ENCODE measurements at places on chromosomes 16 and 17.

- DNase-seq = no peak
Measured at GRCh38 chr17:33981711-33982601, 273.1 kb upstream of the CCL2 start.

DNA sequence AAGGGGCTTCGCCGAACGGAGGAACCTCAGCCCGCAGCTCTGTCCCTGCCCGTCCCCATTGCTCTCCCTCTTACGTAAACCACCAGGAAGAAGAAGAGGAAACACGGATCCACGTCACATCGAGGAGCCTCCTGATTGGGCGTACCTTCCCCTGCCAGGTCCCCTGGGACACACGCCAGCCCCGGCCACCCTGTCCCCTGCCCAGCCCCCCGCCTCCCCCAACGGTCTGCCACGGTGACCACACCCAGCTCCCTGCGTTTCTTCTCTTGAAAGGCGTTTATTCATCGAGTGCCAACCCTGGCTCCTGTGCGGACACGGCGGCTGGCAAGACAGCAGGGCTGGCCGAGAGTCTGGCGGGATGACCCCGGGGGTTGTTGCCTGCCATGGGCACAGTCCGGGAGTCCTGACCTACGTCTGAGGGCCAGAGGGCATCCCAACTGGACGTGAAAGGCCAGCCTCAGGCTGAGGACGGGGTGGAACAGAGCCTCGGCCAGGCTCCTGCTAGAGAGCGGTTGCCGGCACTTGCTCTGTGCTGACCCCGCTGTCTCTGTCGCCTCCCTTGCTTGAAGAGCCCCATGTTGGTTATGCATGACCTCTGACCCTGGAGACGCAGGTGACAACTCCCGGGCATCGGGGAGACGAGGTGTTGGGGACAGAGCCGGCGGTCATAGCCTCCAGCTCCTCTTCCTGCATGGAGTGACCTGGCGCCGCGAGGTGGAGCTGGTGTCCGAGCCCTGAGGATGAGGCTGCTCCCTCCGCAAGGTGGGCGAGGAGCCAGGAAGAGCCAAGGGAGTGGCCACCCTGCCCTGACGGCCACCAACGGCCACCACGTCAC lies 40.5 kb upstream of the ACSF3 start:
- peak; percentile 61 for DNase-seq

DNA sequence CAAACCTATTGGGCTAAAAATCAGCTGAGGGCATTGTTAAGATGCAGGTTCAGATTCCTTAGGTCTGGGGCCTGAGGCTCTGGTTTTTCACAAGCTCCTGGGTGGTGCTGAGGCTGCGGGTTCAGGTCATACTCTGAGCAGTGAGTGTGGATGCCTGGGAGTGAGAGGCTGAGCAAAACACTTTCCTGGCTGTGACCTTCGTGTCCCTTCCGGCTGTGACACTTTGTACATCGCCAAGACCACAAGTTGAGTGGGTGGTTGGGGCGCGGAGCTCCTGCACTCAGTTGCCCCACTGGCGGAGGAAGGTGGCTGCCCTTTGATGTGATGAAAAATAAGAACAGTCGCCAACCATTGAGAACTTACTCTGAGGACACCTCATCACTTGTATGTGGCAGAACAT lies 24.8 kb downstream of the CCR7 start:
- DNase-seq = no peak

DNA sequence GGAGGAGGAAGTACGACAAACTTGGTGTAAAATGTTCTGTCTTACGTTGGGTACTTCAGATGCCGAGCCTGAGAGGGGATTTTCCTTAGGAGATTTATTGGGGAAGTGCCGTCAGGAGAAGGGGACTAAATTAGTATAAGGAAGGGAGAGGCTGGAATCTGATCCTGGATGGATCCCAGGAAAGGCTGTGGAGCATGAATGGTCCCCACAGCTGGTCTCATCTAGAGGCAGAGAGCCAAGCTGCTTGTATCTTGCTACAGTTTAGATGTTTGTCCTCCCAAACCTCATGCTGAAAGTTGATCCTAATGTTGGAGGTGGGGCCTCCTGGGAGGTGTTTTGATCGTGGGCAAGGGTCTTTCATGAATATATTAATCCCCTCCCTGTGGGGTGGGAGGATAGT lies 798.4 kb upstream of the EEF2KMT start:
- no peak for DNase-seq

- peak; percentile 87 for DNase-seq
Measured at GRCh38 chr16:49350265-49351095, 23.1 kb upstream of the C16orf78 start.

GRCh38 chr17:10048629-10049350 lies 143.7 kb upstream of the RCVRN start:
- no peak for DNase-seq

- no peak for DNase-seq
Measured at GRCh38 chr16:59510008-59510424, 775.9 kb upstream of the GOT2 start.

DNA sequence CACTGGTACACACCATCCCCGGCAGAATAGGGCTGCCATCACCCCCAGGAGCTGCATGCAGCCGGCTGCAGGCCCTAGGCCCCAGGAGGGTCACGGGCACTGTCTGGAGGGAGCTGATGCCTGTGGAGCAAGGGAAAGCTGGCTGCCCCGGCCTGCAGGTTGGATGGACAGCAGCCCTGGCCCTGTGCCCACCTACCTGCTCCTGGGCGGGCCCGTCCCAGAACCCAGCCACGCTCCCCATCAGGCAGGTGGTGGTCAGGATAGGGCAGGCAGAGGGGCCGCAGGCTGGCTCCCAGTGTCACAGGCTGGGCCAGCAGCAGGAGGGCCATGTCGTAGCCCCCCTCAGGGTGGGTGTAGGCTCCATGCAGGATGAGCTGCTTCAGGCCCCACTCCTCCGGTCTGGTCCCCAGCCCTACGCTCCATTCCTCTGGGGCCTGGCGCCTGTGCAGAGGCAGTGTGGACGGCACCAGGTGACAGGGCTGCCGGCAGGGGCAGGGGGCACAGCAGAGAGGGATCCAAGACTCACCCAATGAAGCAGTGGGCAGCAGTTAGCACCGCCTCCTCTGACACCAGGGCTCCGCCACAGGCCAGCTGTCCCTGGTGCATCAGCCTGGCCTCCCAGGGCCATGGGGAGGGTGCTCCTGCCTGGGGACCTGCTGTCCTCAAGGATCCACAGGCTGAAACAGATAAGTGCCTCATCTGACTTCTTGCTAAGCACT lies 4.0 kb downstream of the PRSS53 start:
- DNase-seq = no peak

- DNase-seq = no peak
Measured at GRCh38 chr16:54098247-54098646, 188.3 kb downstream of the IRX3 start.

DNA sequence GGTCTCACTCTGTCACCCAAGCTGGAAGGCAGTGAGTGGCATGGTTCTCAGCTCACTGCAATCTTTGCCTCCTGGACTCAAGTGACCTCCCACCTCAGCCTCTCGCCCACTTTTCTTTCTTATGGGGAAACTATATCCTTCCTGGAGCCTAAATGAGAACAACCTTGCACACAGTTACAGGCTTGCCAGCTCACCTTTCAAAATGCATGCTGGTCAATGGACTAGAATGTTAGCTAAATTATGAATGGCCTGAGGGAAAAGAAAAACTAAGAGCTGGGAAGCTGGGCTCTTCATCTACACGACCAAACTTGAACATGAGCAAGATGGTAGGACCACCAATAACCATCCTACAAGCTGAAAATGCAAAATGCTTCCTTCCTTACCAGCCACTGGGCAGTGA lies 10.6 kb upstream of the LHX1 start:
- DNase-seq = no peak

GRCh38 chr17:44914698-44915271 lies 515 bp downstream of the GFAP start:
- no peak for DNase-seq

DNA sequence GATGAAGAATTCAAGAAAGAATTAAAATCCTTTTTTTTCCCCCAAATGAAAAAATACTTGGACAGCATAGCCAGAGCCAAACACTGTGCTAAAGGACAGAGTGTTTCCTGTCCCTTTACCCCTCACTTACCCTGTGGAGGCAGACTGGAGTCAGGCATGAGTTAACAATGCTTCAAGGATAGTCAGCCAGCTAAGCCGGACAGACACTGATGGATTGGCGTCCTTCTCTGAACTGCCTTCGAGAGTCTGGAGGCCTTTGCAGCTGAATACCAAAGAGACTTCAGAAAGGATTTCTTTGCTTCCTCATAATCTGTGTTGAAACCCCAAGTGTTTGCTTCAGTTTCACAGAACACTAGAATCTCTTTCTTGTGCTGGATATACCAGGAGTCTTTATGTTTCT lies 4.6 kb downstream of the METTL9 start:
- DNase-seq = no peak

Data from head of caudate nucleus (tissue), 42 donors.